NCI-H146 (cell line): ENCODE measurements at places on chromosomes 13 and 19.

GRCh38 chr19:7216373-7216902 is 77.8 kb downstream of the INSR start:
- no peak for DNase-seq

DNA sequence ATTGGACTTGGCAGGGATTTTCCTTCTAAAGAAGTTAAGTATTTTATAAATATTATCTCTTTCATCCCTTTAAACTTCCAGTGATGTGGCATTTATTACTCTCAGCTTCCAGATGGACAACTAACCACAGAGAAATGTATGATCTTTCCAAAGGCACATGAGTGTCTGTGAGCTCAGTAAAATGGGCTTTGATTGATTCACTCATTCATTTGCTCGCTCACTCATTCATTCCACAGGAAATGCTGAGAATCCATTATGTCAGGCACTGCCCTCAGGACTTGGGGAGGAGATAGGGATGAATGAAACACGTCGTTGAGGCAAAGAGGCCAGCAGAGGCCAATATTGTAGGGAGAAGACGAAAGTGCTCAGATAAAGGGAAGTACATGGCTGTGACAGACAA is 359.3 kb downstream of the EFNB2 start:
- no peak for DNase-seq

GRCh38 chr19:15812060-15812722 is 3.3 kb downstream of the OR10H1 start:
- no peak for DNase-seq

DNA sequence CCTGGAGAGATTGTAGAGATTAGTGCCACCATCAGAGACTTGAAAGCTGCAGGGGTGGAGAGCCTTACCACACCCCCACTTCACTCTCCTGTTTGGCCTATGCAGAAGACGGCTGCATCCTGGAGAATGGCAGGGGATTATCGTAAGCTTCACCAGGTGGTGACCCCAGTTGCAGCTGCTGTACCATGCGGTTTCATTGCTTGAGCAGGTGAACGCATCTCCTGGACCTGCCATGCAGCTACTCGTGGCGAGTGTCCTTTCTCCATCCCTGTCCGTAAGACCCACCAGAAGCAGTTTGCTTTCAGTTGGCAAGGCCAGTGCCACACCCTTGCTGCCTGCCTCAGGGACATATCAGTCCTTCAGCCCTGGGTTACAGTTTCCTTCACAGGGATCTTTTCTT is 21.2 kb downstream of the PPP5C start:
- DNase-seq, result no peak

GRCh38 chr19:49357186-49357585 is 5.0 kb downstream of the TEAD2 start:
- no peak for DNase-seq

- no peak for DNase-seq
These were observed 381.0 kb downstream of the TSHZ3 start for GRCh38 chr19:30968210-30968609.

GRCh38 chr19:11234486-11235075 is 4.8 kb upstream of the ANGPTL8 start:
- DNase-seq, result no peak

DNA sequence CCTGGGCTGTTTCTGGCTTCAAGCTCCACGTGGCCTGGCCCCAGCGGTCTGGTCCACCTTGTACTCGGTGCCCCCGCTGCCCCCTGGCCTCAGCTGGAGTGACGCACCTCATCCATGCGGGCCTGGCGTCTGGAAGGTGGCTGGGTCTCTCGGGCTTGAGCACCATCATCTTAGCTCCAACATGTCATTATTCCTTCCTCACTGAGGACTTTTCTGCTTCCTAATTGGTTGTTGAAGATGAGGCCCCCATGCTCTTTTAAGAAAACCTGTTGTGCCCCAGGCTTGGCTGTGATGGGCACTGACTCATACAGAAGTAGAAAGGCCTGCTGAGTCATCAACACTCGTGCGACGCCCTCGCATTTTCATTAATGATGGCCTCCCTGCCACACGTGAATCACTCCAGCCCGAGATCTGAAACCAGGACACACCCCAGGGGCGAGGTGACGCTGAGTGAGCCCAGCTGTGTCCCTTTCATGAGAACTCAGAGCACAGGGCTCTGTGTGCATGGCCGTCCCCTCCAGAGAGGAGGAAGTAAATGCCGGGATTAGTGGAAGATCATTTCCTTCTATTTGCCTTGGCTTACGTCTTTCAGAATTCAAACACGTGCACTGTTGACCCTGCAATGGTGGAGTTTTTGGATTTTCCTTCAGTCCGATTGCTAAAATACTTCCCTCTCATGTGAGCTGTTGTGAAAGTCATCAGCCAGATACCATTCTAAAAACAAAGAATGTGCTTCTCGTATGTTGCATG is 14.0 kb upstream of the GJA3 start:
- no peak for DNase-seq

GRCh38 chr13:57633141-57633949 is 1.8 kb downstream of the PCDH17 start:
- DNase-seq, result no peak

DNA sequence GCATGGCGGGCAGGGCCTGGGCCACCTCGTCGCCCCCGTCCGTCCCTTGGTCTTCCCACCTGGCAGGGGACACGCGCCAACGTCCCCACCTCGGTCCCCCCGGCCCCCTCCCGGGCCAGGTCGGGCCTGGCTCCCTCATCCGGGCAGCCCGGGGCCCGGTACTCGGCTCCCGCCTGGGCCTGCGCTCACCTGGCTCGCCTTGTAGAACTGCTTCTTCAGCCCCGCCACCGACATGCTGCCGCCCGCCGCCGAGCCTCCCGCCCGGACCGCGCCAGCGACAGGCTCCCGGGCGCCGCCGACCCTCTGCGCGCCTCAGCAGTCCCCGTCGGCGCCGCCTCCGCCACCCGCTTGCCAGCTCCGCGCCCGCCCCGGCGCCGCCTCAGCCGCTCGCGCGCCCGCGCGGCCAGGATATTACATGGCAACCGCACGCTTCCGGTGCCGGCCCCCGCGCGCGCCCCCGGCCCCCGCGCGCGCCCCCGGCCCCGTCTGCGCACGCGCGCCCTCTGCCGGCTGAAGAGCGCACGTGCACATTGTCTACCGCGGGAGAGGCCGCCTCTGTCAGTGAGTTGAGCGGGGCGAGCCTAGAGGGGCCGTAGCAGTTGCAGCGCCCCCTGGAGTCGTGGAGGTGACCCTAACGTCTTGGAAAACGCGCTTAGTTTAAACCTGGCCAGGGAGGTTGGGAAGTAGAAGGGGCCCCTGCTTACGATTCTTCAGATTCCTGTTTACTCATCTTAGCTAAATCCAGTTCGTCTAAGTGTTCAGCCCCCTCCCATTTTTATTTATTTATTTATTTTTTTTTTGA is at the start of gene SH3GL1:
SH3GL1 (minus strand) TSS at position 413 of the 802 bp plus-strand sequence; CDS start at position 234, 179 bp downstream.
- peak; percentile 79 for DNase-seq

- no peak for DNase-seq
These were observed 7.2 kb downstream of the ERFL start for GRCh38 chr19:41920882-41921576.

- peak; percentile 55 for DNase-seq
These were observed 4.3 kb upstream of the C5AR1 start for GRCh38 chr19:47305309-47305751.

GRCh38 chr13:26557393-26558073 is at the start of gene WASF3:
Gene WASF3, plus strand, starts transcription at chr13:26557683. Its CDS starts 84,588 bp downstream, at chr13:26642271.
- peak; percentile 95 for DNase-seq

DNA sequence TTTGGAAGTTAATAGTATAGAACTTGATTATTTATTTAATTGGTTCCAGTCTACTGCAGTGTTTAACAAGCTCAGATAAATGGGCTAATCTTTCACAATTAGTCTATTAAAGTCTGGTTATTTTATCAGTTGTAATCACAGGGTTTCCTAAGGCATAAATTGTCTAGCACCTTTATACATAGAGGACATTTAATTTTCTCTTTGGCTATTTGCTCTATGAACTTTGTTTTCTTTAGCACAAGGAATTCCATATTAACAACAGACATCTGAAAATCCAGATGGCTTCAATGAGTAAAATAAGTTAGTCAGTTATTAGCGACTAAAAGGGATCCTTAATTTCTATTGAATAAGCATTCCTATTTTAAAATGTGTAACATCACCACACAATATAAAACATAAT is 1350.8 kb upstream of the SLC10A2 start:
- no peak for DNase-seq

DNA sequence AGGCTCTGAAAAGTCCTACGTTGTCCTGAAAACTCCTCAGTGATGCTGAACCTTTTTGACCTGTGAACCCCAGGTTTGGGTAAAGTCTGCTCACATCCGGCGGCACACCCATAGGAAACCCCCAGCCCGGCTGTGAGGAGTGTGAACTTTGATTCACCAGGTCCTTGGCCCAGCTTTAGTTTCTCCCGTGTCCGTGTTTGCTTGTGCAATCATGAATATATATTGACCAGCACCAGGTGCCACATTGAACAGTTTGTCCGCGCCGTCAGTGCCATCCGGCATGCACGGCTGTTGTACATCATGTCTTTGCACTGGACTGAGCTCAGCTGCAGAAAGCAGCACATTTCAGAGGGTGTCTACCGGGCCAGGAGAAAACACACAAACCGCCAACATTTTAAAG is 45.3 kb downstream of the NFIC start:
- DNase-seq, result no peak

DNA sequence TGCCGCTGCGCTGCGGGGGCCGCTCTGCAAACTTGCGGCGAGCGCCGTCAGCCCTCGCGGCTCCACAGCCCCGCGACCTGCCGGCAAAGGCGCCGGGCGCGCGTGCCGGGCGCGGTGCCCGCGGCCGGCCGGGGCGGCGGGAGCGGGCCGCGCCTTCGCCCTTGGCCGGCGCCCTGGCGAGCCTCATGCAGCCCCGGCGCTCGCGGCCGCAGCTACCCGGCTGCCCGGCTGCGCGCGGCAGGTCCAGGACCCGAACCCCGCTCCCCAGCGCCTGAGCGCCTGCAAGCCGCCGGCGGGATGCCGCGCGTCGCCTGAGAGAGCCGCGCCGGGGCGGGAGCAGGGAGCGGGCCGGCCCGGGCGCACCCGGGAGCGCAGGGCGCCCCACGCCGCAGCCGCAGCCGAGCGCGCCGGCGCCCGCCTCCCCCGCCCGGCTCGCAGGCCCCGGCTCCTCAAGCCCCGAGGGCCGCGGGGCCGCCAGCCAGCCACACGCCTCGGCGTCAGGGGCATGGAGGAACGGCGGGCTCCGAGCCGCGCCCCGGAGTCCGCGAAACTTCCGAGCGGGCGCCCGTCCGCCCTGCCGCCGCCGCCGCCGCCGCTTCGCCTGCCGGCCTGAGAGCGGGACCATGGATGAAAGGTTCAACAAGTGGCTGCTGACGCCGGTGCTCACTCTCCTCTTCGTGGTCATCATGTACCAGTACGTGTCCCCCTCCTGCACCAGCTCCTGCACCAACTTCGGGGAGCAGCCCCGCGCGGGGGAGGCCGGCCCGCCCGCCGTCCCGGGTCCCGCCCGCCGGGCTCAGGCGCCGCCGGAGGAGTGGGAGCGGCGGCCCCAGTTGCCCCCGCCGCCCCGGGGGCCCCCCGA is 564 bp downstream of the HS6ST3 start:
- peak; percentile 53 for DNase-seq

GRCh38 chr19:8304841-8305621 is 3.1 kb downstream of the CD320 start:
- no peak for DNase-seq

DNA sequence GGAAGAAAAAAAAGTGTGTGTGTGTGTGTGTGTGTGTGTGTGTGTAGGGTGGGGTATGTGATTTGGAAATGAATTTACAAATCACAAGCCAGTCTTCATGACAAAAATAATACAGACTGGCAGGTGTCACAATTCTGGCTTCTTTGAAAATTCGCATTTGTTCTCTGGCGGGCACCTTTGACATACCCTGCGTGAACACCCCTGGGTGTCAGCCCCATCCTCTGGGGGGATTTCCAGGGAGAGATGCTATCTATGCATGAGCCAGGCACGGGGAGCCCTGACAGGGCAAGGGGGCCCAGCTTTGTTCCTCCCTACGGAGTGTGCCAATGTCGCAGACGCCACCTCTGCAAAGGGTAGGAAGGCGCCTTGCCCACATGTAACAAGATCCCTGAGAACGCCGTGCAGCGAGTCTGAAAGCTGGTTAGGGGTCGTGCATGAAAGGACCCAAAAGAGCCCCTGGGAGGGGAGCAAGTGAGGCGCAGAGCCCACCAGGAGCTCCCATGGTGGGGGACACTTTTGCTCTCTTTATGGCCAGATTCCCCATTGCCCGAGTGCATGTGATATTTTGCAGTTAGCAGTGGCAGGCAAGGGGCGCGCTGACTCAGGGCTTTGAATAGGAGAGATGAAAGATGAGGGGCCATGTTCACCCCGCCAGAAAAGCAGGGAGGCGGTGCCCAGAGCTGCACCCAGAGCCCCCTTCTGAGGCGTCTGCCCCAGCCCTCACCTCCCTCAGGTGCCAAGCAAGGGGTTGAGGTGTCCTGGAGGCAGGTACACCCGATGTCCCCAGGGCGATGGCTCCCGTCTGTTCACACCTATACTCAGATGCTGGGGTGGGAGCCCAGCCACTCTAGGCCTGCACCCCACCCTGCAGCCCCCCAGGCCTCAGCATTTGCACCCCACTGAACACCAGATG is 45.3 kb downstream of the KLF2 start:
- DNase-seq, result no peak

GRCh38 chr13:73995736-73996135 is 138.5 kb downstream of the KLF12 start:
- no peak for DNase-seq

DNA sequence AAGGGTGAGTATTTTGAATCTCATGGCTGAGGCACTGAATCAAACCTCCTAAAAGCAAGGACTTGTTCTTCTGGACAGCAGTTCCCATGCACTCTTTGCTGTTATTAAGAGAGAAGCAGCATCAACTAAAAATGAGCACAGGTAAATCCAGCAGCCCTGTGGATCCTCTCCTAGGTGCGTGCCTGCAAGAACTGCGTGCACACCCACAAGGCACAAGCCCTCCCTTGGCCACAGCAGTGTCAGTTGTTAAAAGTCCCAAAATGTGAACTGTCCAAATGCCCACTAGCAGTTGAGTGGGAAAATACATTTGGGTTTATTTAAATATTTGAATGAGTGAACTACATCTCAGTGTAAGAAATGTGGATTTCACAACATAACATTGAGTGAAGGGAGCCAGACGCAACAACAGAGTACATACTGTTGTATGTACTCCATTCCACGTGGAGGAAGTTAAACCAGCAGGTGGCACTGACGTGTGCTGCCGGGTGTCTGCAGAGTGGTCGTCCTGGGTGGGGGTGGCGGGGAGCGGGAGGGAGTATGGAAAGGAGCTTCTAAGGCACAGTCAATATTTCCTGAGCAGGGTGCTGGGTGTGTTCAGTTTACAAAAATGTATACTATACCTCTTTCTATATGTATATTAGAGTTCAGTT is 266.4 kb downstream of the NALCN start:
- DNase-seq, result peak; percentile 36

DNA sequence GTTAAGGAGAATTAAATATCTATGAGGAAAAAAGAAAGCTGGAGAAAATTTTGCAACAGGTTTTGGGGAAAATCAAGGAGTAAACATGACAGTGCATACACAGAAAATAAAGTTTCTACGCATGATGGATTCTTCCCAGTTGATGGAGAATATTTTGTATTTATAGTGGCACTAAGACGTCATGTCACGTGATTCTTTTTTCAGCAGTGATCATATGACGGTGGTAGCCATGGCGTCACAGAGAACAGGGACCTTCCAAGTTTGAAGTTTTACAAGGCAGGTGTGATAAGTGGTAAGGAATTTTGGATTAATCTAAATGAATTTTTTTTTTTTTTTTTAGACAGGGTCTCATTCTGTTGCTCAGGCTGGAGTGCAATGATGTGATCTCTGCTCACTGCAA is 8.5 kb downstream of the MBD3L1 start:
- no peak for DNase-seq

- DNase-seq, result no peak
These were observed 149.7 kb downstream of the KATNAL1 start for GRCh38 chr13:30157616-30157993.

- DNase-seq, result no peak
These were observed 301.9 kb upstream of the OBI1 start for GRCh38 chr13:78960881-78961280.

- peak; percentile 42 for DNase-seq
These were observed 34.2 kb downstream of the THSD1 start for GRCh38 chr13:52371736-52372247.
